ENCODE measurements at places on chromosomes 16 and 17.

GRCh38 chr17:7850701-7851437, 4.0 kb upstream of the TMEM88 start:
- no peak for DNase-seq

GRCh38 chr17:17729620-17730249, 48.5 kb downstream of the RAI1 start:
- peak; percentile 58 for DNase-seq

DNA sequence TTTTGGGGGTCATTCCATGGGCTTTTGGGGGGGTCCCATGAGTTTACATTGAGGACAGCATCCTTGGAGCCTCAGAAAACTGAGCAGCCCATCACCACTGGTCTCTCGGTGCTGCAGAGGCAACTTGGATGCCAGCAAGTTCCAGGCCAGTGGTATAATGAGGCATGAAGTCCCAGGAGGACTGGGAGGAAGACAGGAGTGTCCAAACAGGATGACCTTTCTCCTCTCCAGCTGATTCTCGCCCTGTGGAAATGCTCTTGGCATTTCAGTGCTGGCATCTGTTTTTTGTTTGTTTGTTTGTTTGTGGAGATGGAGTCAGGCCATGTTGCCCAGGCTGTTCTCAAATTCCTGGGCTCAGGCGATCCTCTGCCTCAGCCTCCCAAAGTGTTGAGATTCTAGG, 347.6 kb downstream of the SNX29 start:
- no peak for DNase-seq

DNA sequence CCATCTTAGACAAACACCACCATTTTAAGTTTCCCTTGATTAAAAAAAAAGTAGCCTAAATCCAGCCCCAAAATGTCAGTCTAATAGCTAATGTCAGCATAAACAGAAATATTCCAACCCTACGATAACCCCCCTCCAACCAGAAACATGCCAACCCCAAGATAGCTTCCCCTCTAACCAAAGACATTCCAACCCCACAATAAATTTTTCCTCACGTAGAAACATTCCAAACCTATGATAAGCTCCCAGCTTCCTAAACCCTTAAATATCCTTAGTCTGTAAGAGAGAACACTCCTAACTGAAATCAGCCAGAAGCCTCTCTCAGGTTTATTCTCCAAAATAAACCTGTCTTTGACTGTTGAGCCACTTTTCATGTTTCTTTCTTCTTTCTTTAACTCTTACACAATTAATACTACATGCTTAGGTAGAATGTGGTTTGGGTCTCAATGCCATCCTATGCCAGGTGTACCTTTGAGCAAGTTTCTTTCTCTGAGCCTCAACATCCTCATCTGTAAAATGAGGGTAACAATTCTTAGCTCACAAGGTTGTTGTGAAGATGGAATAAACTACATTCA, 10.5 kb upstream of the KRT38 start:
- no peak for DNase-seq

DNA sequence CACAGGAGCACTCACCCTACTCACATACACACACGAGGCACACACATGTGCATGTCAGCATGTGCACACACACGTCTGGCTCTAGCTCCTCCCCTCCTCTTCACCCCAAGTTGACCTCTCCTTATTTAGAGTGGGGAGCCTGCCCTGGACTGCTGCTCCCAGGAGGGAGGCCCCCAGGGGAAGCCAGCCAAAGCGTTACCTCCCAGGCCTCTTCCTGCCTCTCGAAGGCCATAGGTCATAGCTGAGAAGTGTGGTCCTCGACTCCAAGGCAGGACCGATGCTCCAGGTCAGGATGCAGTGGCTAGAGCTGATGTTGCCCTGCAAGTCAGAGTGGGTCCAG, 18.8 kb downstream of the POLR3K start:
- DNase-seq: no peak

- DNase-seq: no peak
Measured at GRCh38 chr16:19963301-19963700, 78.7 kb upstream of the GPRC5B start.

GRCh38 chr17:19905502-19905901, 37.8 kb upstream of the ULK2 start:
- DNase-seq: no peak

GRCh38 chr17:8362651-8363332, 13.7 kb downstream of the KRABD2 start:
- DNase-seq: no peak

Measured in stimulated activated CD4-positive, alpha-beta T cell treated with anti-CD3 and anti-CD28 coated beads, Interleukin-4, amount 100 ng/mL, for 24 hours (primary cell).